Left lung (tissue), 14 donors: ENCODE measurements at places on chromosomes 1 and 21. TPM values are rescaled to one million over a fixed set of nuclear protein-coding genes. Genes with fewer than 3 reads are reported as not detected.

PRAMEF10 gene
- polyA plus RNA-seq: not detected

GRCh38 chr1:99992760-99993467 lies 23.1 kb downstream of the SLC35A3 start:
- no peak for DNase-seq

DNA sequence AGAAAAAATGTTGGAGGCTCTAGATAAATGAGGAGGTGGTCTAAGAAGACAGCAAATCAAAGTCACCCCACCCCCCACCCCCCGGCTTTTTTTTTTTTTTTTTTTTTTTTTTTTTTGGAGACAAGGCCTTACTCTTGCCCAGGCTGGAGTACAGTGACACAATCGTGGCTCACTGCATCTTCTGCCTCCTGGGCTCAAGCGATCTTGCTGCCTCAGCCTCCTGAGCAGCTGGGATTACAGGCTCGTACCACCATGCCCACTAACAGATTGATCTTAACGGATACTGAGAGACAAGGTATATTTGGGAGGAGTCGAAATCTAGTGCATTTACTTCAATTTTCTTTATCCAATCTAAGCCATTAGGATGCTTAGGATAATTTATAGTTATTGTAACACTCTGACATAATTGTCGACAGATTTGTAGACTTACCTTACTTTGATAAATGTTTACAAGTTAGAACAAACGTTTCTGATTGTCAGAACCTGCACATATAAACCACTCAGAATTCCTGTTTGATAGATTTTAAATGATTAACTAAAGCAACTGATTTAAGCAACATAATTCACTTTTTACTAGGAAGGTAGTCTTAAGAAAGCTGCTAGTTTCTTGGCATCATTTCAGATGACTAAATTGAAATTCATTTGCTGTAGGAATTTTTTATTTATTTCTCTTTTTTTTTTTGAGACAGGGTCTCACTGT lies 33.7 kb upstream of the NBL1 start:
- DNase-seq: no peak

- DNase-seq: peak; percentile 88
Measured at GRCh38 chr1:218344814-218345672, at the start of gene TGFB2. Gene TGFB2, plus strand, starts transcription at chr1:218345336. Its CDS starts 1,366 bp downstream, at chr1:218346702.

SIM2 gene
- polyA plus RNA-seq: 1.4 TPM

GRCh38 chr1:221863635-221864034 lies 121.7 kb upstream of the DUSP10 start:
- DNase-seq: no peak

DNA sequence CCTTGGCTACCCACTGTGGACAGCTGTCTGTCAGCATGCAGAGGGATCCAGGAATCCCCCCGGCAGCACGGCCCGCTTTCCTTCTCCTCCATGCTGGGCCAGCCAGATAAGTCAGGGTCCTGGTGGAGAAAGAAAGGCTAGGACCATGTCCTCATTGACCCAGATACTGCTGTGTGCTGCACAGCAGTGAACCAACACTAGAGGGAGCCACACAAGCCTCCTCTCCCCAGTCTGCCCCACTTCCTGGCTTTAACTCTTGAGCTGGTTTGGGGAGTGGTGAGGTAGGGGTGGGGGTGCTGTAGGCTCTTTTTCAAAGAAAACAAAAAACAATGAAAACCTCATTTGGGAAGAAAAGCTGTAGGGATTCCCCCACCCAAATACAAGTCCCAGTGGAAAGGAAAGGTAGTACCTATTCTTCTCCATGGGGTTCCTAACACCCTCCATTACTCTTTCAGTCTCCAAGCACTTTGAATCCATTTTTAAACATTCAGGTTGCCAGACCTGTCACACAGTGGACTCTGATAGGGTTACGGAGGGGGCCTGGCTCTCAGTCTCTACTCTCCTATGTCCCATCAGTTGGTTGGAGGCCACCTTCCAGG lies 84.9 kb upstream of the CD1D start:
- no peak for DNase-seq

GRCh38 chr1:231596337-231596791 lies 30.2 kb upstream of the DISC1 start:
- DNase-seq: no peak

SPRR2A gene
- not detected for polyA plus RNA-seq

DNA sequence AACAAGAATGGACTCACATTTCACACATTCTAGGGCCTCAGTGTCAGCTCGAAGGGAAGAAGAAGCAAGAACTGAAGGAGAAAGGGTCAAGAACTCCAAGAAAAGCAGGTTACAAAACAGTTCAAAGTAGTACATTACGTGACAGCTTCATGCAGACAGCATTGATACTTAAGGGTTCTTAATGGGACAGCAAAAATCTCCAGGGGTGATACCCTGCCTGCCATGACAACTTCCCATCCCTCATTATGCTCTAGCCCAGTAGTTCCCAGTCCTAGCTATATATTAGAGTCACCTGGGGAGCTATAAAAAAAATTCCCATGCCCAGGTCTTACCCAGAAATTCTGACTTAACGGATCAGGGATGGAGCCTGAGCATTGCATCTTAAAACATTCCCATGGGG lies 51.2 kb upstream of the PROX1 start:
- no peak for DNase-seq

GRCh38 chr1:241990040-241990439 lies 8.9 kb downstream of the MAP1LC3C start:
- DNase-seq: peak; percentile 52

- DNase-seq: no peak
Measured at GRCh38 chr1:23085696-23086095, 66.4 kb downstream of the KDM1A start.

GRCh38 chr1:8416881-8417280 lies 99.0 kb downstream of the SLC45A1 start:
- DNase-seq: no peak

DNA sequence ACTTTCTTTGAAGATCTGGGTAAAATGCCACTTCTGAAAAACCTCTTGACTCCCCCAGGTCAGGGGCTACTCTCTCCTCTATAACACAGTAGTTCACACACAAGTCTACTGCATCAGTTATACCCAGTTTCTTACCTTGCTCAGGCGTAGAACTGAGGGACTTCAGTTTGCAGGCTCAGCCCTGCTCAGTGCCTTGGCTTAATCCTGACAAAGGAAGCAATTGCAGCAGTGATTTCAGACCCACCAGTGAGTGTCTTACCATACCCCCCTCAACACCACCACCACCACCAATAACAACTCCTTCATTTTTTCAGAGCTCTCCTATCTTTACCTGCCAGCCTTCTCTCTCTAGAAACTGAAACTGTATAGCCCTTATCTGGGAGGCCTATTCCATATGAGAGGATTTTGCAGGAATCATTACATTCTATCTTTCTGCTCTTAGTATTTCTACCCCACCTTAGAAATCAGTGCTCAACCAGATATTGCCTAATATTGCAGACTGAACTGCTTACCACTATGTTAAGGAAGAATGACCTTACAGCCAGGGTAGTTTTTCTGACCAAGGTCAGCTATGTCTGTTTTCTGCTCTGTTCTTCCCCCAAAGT lies 105.5 kb upstream of the S1PR1 start:
- no peak for DNase-seq

GRCh38 chr1:93699503-93700168 lies 18.0 kb upstream of the BCAR3 start:
- DNase-seq: no peak

- no peak for DNase-seq
Measured at GRCh38 chr1:63773496-63773814, 362 bp upstream of the ROR1 start.

DNA sequence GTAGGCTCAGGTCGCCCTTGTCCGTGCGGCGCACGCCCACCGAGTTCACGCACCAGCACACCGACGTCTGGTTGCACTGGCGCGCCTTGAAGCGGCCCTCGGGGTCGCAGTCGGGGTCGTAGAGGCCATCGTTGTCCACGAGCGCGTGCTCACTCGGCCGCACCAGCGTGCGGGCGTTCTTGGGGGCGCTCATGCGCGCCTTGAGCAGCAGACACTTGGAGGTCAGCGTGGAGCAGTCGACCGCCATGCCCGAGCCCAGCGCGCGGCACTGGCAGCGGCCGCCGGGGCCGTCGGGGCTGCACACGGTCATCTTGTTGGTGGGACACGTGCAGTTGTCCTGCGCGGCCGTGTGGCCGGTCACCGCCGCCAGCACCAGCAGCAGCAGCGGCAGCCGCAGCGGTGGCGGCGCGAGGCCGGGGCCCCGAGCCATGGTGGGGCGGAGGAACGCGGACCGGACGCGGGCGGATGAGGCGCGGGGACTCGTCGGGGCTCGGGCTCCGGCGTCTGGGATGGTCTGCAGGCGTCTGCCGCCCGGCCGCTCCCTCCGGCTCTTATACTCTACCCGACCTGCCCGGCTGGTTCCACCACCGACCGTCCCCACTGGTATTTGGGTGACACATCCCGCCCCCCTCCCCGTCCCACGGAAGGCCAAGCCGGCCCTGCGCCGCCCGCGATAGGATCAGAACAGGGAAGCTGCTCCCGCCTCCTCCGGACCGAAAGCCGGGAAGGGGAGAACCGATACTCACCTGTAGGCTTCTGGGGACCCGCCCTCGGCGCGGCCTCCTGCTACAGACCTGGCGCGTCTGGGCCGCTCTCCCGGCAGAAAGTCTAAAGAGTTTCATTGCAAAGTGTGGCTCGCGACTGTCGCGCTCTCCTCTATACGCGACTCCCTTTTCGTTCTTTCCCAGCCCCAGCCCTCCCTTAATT lies at the start of gene TACSTD2:
TACSTD2 (minus strand) TSS at position 526 of the 927 bp plus-strand sequence; CDS start at position 430, 96 bp downstream.
- DNase-seq: peak; percentile 73

- DNase-seq: no peak
Measured at GRCh38 chr1:181135437-181135731, 46.9 kb downstream of the IER5 start.

GRCh38 chr1:64677532-64677931 lies 67.3 kb upstream of the RAVER2 start:
- DNase-seq: no peak

ADAMTS1 gene
- 86.4 TPM for polyA plus RNA-seq
